GM10248 (cell line): ENCODE measurements at places on chromosomes 6 and 20.

- no peak for DNase-seq
Observed at GRCh38 chr6:87375315-87375714, 30.7 kb downstream of the C6orf163 start.

- DNase-seq = no peak
Observed at GRCh38 chr6:98927534-98927933, 20.2 kb downstream of the FBXL4 start.

- no peak for DNase-seq
Observed at GRCh38 chr6:43952746-43953145, 174.5 kb downstream of the MRPL14 start.

- no peak for DNase-seq
Observed at GRCh38 chr20:31572042-31572700, 32.9 kb upstream of the ID1 start.

- no peak for DNase-seq
Observed at GRCh38 chr20:57395111-57395966, 4.1 kb downstream of the RBM38 start.

DNA sequence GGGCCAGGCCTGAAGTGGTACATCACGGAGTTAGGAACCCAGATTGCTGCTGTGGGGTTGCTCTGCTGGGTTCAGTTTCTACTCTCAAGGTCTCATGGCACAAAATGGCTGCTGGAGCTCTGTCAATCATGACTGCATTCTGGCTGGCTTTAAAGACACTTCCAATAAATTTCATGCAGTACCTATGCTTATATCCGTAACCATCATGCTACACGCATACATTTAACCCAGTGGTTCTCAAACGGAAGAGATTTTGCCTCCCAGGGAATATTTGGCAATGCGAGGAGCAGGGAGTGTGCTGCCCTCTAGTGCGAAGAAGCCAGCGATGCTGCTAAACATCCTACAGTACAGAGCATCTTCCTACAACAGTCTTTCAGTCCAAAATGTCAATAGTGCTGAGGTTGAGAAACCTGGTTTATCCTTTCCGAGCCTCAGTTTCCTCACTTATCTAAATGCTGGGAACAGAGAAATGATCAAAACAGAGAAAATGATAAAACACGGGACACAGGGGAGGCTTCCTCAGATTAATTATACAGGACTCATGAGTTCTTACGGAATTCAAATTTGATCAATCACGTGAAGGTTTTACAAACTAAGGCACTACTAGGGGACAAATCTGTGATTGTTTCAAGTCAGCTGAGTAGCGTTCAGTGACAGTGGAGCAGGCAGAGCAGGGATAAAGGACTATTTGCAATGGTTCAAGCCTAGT, 9.6 kb upstream of the SLC2A10 start:
- DNase-seq = no peak

GRCh38 chr6:119671105-119671504, 321.5 kb upstream of the MAN1A1 start:
- DNase-seq = no peak

DNA sequence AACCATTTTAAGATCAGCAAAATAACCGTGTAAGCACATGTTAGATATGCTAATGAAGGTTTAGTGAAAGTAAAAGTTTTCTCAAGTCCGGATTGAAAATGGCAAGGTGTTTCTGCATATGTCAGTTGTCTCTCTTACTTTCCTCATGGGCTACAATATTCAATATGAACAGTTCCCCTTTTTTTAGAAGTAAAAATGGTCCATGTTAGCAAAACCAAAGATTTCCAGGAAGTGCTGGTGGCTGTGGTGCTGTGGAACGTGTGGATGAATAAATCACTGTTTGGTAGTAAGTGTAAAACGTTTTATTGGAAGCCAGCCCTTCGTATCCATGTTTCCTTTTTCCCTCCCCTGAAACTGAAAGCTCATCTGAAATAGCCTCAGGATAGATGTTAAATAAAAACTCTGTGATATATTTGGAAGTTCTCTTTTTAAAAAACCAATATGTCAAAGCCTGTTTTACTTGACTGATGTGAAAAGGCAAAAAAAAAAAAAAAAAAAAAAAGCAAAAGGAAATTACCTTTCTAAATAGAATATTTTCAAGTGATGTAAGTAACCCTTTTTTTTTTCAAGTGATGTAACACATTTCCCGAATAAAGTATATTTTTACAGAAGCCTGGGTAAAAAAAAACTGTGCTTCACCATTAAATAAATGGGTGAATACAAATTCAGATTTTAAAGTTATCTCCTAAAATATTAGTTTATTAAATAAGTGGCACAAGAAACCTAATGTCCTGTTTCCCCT, 41.9 kb downstream of the PLEKHG1 start:
- DNase-seq = peak; percentile 26

DNA sequence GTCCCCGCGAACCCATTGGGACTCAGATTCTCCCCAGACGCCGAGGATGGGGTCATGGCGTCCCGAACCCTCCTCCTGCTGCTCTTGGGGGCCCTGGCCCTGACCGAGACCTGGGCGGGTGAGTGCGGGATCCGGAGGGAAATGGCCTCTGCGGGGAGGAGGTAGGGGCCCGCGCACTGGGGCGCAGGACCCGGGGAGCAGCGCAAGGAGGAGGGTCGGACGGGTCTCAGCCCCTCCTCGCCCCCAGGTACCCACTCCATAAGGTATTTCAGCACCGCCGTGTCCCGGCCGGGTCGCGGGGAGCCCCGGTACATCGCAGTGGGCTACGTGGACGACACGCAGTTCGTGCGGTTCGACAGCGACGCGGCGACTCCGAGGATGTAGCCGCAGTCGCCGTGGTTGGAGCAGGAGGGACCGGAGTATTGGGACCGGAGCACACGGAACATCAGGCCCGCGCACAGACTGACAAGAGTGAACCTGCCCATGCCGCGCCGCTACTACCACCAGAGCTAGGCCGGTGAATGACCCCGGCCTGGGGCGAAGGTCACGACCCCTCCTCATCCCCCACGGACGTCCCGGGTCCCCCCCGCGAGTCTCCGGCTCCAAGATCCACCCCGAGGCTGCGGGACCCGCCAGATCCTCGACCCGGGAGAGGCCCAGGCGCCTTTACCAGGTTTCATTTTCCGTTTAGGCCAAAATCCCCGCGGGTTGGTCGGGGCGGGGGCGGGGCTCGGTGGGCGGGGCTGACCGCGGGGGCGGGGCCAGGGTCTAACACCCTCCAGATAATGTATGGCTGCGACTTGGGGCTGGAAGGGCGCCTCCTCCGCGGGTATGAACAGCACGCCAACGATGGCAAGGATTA, 15.7 kb upstream of the HLA-A start:
- DNase-seq = peak; percentile 83

DNA sequence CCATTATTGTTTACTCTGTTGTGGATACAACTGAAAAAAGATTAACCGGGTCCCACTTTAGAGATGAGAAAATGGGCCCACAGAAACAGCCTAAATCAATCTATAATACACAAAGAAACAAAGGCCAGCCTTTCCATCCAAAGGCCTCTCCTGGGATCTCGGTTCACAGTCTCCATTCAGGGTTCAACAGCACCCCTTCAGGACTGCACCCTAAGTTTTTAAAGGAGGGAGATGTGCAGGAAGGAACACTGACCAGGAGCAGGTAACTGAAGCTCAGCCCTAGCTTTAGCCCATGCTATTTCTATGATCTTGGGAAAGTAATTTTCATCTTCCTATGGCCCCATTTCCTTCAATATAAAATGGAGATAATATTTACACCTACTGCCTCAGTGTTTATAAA, 147.7 kb downstream of the BTBD9 start:
- DNase-seq = no peak

DNA sequence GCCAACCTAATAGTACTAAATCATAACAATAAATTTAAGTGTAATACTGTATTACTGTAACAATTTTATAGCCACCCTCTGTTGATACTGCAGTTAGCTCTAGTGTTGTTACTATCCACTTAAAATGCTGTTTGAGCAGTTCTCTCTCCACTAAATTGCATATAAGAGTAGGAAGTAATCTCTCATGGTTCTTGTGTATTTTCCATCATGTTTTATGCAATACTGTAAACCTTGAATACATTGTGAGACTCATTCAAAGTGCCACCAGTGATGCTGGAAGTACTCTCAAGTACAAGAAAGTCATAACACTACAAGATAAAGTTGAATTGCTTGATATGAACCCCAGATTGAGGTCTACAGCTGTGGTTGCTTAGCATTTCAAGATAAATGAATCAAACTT, 65.5 kb downstream of the WASF1 start:
- no peak for DNase-seq

- peak; percentile 56 for DNase-seq
Observed at GRCh38 chr6:158040051-158040803, 58.6 kb downstream of the SYNJ2 start.

- DNase-seq = peak; percentile 29
Observed at GRCh38 chr6:48101290-48101689, 9.7 kb downstream of the PTCHD4 start.

GRCh38 chr6:73134588-73134987, 90.7 kb downstream of the KHDC1L start:
- DNase-seq = no peak

DNA sequence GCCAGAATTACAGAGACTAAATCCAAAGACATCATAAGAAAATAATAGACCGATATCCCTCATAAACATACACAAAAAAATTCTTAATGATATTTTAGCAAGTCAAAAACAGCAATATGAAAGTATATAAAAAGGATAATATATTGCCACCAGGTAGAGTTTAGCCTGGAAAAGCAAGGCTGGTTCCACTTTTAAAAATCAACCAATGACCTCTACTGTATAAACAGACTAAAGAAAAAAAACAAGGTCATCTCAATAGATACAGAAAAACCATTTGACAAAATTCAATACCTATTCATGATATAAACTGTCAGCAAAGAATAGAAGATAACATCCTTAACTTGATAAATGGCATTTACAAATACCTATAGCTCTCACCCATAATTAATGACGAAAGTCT, 9.7 kb downstream of the SERINC1 start:
- no peak for DNase-seq

DNA sequence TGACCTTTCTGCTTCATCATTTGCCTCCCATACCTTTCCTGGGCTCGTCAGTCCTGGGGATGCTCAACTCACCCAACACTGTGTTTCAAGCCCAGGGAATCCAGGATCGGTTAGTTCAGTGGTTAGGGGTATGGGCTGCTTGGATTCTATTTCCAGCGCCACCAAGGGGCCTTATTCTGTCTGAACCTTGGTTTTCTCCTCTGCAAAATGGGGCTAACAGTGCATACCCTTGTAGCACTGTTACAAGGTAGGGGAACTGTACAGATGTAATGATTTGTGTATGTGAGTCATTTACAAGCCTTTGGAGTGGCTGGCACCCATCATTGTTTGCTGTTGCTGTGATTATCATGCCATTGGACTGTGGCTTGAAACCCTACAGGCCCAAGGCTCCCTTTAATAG, 14.5 kb upstream of the CSNK2A1 start:
- DNase-seq = no peak

DNA sequence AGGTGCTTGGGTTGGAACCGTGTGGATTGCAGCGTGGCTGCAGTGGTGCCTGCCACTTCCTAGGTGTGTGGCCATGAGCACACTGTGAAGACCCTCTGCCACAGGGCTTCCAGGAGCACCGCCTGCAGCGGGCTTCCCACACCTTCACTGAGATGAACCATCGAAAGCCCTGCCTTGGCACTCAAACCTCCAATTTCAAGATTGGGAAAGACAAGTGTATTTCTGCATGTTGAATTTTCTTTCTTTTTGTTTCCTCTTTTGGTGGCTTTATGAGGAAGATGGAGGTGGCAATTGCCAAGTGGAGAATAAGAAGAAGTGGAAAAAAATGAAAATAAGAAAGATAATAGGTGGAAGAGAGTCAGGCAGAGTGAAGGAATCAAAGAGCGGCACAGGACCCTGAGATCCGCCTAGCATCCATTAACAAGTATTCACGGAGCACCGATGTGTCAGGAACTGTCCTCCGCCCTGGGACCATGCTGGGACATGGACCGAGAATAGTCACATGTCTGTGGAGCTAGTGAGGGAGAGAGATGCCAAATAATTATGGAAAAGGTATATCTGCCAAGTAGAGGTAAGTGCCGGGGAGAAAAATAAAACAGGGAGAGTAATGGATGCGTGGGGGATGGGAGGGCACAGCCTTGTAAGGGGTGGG, 159.9 kb downstream of the BCAS1 start:
- no peak for DNase-seq

GRCh38 chr6:158011478-158011920, 29.8 kb downstream of the SYNJ2 start:
- no peak for DNase-seq

GRCh38 chr20:11849270-11849915, 68.3 kb upstream of the BTBD3 start:
- DNase-seq = no peak

- peak; percentile 11 for DNase-seq
Observed at GRCh38 chr20:36543184-36544133, 2.1 kb downstream of the MYL9 start.

- peak; percentile 86 for DNase-seq
Observed at GRCh38 chr6:53065266-53066076, at the start of gene FBXO9. FBXO9 (plus strand) TSS chr6:53065404; CDS start chr6:53065790, 386 bp downstream.

GRCh38 chr6:134938896-134939295, 11.0 kb downstream of the ALDH8A1 start:
- DNase-seq = peak; percentile 50

- DNase-seq = no peak
Observed at GRCh38 chr20:38081575-38081974, 48.0 kb downstream of the RPRD1B start.

DNA sequence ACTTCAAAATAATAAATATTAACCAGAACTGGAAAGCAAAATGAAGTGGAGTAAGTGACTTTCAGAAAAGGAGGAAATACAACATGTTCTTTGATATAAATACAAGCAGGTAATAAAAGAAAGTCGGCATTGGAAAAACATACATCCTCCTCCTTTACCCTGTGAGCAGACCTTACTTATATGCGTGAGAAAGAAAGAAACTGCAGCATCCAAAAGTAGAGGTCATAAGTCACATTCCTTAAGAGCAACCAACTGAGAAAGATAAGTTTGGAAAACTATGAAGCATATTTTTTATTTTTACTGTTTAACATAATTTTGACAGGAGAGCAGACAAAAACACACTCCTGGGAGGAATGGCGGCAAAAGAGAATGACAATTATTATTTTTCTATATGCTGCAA, 155.5 kb downstream of the HACE1 start:
- DNase-seq = no peak

- DNase-seq = no peak
Observed at GRCh38 chr6:151216804-151217203, 23.0 kb upstream of the AKAP12 start.

DNA sequence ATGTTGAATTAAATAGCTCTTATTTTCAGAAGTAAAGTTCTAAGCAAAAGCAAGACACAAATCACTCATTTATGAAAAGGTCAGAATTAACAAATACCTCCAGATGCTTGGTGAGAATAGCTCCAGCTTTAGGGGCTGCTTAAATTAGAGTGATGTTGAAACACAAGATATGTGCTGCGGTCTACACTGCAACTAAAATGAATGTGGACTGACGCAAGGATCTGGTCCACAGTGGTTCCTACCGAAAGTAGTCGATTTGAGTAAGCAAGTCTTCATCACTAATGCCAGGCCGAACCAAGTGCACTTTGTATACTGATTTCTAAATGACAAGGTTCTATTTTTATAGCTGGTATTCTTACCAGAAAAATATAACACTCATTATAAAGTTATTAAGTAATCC, 96.3 kb downstream of the PRDM1 start:
- DNase-seq = peak; percentile 33

GRCh38 chr20:33645072-33645358, 17.1 kb upstream of the C20orf144 start:
- no peak for DNase-seq

GRCh38 chr6:31345026-31345730, 11.8 kb downstream of the HLA-B start:
- no peak for DNase-seq

- DNase-seq = no peak
Observed at GRCh38 chr20:50340541-50340940, 149.9 kb downstream of the CEBPB start.
